ENCODE measurements at places on chromosomes 7 and 10. TPM values are rescaled to one million over a fixed set of nuclear protein-coding genes. Genes with fewer than 3 reads are reported as not detected.

The ZPBP gene
- not detected for polyA plus RNA-seq

The MLXIPL gene
- 66.2 TPM for polyA plus RNA-seq

The FAM180A gene
- polyA plus RNA-seq: not detected

DNA sequence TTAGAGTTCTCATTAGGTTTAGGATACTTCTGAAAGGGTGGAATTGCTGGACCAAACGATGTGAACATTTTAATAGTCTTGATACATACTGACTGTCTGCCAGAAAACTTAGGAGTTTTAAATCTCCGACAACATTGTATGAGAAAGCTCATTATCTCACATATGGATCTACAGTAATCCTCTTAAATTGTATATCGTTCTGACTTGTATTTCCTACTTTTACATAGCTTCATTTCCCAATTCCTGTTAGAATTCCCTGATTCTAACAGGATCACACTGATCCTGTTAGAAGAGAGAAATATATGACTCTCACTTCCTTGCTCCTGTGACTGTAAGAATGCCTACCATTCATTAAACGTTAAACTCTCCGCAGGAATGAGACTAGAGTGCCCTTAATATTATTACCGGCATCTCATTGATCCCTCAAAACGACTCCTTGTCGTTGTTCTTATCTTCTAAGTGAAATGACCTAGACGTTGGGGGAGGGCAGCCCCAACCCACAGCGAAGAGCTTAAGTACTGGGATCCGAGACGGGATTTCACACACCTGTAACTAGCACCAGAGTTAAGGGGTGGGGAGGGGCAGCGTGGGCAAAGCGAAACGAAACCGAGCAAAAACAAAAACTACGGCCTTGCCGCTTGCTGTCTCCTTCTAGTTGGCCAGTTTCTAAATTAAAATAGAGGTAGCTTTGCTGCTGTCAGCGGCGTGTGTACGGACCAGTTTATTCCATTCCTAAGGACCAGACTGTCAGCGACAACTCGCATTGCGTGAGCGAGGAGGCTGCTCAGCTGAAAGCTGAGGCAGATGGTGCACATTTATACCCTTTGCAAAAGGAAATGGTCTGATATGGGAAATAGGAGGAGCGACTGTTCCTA is 678 bp upstream of the TMEM106B start:
- DNase-seq: peak; percentile 0

GRCh38 chr10:4755286-4755989 is 70.6 kb upstream of the AKR1E2 start:
- DNase-seq: no peak

The ZNF107 gene
- polyA plus RNA-seq: 2.5 TPM

DNA sequence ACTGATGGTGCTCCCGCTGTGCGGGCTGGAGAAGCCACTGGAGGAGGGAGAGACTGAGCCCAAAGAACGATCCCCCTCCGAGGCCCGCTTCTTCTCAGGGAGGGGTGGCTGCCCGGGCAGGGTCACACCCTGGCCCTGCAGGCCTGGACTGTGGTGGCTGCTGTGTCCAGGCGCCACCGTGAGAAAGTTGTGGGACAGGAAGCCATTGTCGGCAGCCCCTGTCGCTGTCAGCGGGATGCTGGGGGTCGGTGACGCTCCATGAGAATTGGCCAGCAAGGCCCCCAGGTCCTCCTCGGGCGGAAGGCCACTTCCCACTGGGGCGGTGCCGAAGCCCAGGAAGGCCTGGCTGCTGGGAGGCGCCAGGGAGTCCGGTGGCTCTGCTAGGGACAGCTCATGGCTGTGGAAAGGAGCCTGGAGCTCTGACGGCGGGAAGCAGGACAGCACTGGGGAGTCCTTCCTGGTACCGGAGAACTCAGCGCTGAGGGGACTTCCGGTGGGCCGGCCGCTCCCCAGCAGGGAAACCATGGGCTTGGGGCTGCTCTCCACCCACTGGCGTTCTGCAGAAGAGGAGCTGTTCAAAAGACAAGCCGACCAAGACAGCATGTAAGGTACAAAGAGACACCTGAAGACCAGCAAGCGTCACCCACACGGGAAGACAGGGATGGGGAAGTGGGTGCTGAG is 278.8 kb downstream of the TNS3 start:
- no peak for DNase-seq

GRCh38 chr7:118059209-118059608 is 124.8 kb upstream of the LSM8 start:
- DNase-seq: no peak

The PNLIPRP3 gene
- not detected for polyA plus RNA-seq

DNA sequence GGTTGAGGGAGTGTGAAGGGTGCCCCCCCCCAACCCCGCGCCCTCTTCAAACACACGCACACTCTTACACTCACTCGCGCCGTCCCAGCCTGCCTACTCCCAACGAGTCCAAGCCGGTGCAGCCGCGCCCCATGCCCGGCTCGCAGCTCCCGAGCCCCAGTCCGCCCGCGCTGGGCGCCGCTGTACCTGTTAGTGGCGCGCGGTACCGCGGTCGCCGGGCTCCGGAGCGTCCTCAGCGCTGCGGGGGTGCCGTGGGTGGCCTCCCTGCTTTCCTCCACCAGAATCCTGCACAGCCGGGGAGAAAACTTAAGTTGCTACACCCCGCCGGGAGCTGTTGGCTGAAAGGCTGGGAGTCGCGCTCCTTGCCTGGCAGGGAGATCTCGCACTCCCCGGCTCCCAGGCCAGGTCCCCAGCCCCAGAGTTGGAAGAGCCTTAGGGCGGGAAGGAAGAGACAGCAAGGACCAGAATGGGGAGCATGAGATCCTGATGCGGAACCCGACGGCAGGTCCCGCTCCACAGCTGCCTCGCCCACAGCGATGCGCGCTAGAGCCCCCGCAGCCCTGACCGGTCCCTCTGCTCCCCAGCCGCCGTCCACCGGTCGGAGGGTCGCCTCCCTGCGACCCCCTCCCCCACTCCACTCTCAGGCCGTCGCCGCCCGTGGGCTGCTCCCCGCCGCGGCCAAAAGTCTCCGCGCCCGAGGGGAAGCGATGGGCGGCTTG is 863 bp downstream of the ST8SIA6 start:
- no peak for DNase-seq

GRCh38 chr7:2028733-2029132 is 204.0 kb downstream of the MAD1L1 start:
- DNase-seq: no peak

The ITPRID1 gene
- polyA plus RNA-seq: not detected

- peak; percentile 55 for DNase-seq
Measured at GRCh38 chr10:99630433-99630832, 10.2 kb upstream of the SLC25A28 start.

DNA sequence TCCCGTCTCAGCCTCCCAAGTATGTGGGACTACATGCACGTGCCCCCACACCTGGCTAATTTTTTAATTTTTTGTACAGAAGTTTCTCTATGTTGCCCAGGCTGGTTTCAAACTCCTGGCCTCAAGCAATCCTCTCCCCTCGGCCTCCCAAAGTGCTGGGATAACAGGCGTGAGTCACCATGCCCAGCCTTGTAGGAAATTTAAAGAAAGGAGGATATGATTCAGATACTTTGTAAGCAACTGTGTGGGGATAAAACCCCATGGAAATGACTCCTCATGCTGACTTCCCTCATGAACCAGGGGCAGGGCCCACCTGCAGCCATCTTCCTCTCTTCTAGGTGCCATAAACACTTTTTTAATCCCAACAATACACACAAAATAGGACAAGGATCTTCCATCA is 50.2 kb downstream of the APBB1IP start:
- no peak for DNase-seq

DNA sequence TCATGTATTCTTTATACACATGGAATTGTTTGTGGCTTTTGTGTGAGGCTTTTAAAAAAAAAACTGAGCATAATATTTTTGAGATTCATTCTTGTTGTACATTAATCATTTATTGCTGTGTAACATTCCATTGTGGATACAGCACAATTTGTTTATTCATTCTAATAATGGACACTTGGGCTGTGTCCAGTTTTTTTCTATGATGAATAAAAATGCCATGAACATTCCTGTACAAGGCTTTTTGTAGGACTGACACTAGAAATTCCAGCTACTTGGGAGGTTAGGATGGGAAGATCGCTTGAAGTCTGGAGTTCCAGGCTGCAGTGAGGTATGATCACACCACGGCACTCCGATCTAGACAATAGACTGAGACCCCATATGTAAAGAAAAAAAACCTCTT is 254.3 kb upstream of the CACNA2D1 start:
- no peak for DNase-seq

The TAS2R3 gene
- polyA plus RNA-seq: 0.74 TPM

DNA sequence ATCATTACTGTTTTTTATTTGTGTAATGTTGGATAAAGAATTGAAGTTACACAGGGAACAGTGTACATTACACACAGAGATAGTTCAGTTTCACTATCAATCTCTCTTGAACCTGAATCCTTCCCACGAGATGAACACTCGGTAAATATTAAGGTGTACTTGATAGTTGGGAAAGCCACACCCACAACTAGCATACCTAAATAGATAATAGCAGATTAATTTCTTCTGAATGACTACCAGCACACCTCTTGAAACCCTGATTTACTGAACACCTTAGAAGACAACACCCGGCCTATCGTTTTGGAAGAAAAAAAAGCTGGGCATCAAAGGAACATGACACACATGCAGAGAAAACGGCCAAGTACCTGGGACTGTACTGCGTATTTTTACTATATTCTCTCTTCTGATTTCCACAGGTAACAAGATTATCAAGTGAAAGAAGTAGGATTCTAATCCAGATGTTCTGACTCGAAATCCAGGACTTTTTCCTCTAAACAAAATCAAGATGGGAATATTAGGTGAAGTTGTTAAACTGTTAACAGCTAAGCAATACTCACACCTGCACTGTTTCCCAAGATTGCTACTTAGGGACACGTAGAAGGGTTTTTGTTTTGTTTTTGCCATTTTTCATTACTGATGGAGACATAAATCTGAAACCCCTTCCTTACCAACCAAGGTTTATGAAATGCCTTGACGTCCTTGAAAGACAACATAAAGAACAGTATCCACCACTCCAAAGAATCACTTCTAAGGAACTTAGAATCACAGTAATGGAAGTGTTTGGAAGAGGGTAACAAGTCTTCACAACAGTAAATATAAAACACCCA is 1.0 kb downstream of the CCDC186 start:
- no peak for DNase-seq

The FAM25G gene
- polyA plus RNA-seq: not detected

Data from HepG2 (cell line).